NCI-H748 treated with DMSO at 0.1 percent for 48 hours (cell line): ENCODE measurements at places on chromosomes 7 and 10.

GRCh38 chr7:43825391-43825808 is 43.9 kb downstream of the MRPS24 start:
- no peak for DNase-seq

DNA sequence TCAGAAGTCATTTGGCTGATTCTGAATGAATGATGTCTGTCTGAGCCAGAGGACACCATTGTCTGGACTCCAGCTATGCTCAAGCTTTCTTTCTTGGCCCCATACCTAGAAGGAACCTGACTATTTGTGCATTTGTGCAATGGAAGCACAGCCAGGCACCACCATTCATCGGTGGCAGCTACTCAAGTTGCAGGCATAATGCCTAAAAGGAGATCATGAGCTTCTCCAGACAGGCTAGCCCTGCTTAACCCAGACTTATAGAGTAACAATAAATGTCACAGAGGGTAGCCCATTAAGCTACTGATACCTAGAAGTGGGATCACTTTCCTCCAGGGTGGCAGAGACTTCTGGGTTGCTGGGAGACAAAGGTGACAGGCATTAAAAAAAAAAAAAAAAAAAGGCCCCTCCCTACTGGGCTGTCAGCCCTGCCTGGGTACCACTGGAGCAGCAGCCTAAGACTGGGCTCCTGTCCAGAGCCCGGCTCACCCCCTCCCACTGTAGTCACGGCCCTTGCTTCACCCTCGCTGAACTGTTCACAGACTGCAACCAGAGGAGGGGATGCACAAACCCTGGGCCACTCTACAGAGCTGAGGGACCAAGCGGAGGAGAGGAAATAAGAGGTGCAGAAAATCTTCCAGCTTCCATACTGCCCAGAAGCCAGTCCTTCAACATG is 75.4 kb upstream of the ATP6V0A4 start:
- no peak for DNase-seq

GRCh38 chr7:74094224-74095101 is 10.9 kb downstream of the LIMK1 start:
- no peak for DNase-seq

DNA sequence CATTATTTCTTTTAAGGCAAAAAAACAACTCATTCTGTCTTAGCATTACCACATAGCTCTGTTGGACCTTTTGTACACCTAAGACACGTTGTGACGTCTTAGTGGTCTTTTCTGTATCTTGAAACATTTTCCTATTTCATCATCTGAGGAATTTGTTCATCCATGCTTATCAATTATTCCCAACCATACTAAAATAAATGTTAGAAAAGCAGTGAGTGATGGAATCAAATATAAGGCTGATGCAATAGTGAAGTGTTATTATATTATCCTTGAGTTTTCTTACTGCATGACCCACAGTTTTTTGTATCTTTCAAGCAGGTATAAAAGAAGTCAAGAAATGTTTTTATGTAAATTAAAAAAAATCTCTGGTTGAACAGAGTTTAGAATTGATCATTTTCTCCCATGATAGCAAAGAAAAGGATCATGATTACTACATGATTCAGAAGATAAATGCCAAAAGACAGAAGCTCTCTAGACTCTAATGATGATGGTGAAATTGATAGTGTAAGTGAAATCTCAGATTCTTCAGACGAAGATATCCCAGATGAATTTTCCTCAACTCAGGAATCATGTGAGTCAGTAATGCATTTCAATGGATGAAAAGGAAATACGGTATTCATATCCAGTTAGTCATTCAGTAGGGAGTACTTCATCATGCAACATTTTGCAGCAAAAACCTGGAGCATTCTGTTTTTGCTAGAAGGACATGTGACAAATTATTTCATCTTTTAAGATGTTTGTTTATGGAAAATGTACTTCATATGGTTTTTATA is 51.4 kb downstream of the CELF2 start:
- DNase-seq = no peak

DNA sequence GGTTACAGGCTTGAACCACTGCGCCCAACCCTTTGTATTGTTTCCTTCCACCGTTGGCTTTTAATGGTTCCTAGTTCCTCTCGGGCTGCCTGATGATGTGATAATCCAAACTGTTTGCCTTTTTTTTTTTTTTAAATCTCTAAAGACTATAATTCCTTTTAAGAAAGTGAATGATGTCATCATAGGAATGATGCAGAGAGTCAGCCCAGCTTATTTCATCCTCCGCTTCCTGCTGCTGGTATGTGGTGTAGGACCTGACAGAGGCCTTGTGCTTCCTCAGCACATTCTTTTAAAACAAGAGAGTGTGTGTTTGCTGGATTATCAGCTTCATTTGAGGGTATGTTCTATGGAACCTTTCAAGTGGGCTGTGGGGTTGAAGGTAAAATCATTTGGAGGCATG is 241.4 kb downstream of the LRMDA start:
- no peak for DNase-seq

- no peak for DNase-seq
Measured at GRCh38 chr7:144784943-144785342, 50.9 kb downstream of the TPK1 start.

GRCh38 chr7:233249-234035 is 41.1 kb downstream of the FAM20C start:
- no peak for DNase-seq
